CD4-positive, CD25-positive, alpha-beta regulatory T cell (primary cell): ENCODE measurements at places on chromosomes 5 and 9. TPM values are rescaled to one million over a fixed set of nuclear protein-coding genes. Genes with fewer than 3 reads are reported as not detected.

GRCh38 chr5:135810188-135810943, 24.1 kb upstream of the SLC25A48 start:
- no peak for DNase-seq

- DNase-seq = no peak
Measured at GRCh38 chr5:81393430-81393782, 528 bp downstream of the ACOT12 start.

DNA sequence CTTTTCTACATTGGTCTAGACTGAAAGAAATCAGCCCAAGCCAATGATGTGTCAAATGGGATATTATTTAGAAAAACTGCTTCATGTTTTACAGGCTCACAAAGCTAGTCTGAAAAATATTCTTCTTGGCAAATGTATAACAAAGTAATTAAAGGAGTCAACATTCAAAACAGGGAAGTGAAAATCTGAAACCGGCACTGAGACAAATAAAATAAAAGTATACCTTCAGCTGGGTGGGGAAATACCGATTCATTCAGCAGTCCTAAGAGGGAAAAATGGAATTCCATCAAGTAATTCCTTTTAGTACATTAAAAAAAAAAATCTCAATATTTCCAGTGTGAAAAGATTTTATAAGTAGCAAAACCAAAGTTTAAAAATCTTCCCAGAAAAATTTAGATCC, 259.6 kb upstream of the SLC24A2 start:
- DNase-seq = no peak

DNA sequence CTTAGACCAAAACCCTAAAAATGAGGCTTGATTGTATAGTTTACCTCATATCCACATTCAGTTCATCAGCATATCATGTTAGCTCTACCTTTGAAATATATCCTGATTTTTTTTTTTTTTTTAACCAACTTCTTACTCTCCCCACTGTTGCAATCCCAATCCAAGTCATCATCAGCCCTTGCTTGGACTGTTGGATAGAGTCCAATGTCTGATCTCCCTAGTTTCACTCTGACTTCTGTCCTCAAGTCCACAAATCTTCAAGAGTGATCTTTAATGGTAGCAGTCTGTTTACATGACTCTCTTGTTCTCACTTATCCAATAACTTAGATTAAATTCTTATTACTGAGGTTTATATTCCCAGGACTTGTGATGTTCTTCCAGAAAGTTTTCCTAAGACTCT, 30.8 kb downstream of the NAA35 start:
- no peak for DNase-seq

DNA sequence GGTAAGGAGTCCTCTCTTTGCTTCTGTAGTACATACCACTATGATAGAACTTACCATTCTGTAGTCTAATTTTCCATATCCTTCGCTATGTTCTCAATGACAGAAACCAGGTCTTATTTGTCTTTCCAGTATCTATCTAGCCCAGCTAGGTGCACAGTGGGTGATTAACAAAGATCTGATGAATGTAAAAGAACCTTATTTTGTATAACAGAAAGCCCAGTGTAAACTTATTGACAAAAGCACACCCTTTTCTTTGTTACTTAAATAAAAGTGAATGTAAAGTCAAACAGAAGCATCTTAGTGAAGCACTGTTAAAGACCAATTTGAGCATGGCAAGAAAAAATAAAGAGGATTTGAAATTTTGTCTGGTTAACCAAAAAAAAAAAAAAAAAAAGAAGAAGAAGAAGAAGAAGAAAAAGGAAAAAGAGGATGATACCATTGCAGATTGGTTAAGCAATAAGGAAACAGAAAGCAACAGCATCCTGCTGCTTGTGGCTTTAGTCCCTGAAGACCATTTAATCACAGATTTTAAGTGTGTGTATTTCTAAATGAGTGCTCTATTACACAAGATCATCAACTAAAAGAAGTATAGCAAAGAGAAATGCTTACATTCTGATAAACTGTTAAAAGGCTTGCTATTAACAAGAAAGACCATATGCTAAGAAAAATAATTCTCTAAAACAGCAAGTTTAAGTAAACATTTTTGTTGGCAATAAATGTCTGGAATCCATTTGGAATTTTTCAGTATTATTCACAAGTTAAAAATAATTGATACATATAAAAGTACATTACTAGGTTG, 21.2 kb downstream of the MEGF9 start:
- peak; percentile 22 for DNase-seq

- DNase-seq = no peak
Measured at GRCh38 chr9:19030899-19031298, 2.1 kb downstream of the SAXO1 start.

The BAAT gene
- not detected for polyA plus RNA-seq

DNA sequence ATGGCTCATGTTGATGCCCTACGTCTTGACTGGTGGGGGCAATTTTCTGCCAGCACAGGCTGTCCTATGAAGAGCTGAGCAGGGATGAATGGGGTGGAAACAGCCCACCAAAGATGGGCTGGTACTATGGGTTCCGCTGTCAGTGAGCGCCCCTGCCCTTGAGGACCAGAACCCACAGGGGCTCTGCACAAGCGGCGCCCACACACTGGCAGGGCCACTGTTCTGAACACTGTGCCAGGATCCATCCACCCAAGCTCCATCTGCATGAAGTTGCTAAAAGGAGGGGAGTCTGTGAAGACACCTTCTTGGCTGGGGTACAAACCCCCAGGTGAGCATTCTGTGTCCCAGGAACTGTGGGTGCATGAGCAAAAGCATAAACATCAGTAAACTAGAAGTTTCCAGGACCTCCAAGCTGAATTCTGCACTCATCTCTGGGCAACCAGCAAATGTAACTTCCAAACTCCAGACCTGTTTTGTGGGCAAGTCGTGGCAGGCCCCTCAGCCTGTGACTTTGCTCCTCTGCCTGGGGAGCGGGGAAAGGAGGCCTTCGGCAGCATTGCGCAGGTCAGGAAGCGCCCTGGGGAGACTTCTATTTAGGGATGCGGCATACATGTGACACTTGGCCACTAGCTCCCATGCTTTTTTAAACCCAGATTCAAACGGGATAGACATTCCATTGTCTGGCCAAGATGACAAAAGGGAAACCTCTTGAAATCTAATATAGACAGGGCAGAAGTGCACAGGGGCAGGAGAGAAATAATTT, 48.9 kb downstream of the PTPN3 start:
- no peak for DNase-seq

- no peak for DNase-seq
Measured at GRCh38 chr5:33685873-33686755, 205.7 kb downstream of the ADAMTS12 start.

The GRIA1 gene
- polyA plus RNA-seq = not detected

DNA sequence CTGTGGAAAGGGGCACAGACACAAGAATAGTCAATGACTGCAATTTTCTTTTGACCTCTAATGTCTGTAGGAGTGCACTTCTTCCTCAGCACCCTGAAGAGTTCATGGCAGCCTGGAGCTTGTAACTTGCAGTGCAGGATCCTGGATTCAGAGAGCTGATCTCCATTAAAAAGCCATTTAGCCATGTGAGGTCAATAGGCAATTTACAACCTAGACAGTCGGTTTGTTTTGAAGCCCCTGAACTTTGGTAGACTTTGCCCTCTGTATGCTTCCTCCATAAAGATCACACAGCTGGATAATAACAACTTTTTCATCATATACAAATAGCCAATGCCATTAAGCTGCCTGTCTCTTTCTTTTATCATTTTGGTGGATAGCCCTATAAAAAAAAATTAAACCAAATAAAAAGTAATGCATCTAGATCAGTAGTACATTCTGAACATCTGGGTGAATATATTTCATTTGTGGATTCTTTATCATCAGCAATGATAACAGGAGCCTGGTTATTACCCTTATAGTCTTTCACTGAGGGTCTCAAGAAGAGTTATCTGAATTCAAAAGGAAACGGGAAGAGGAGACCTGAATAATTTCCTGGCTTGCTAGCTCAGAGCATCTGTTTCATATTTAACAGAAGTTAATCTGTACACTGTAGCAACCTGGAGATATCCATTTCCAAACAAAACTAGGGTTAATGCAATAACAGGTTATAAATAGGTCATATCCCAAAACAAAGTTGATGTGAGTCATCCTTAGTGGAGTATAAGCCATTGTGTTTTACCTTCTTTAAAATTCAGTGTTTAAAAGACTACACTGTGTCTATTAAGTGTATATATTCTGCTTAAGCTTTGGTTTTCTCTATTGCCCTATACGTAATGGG, 193.8 kb upstream of the ACTBL2 start:
- no peak for DNase-seq

The ARID3C gene
- not detected for polyA plus RNA-seq

The PRUNE2 gene
- 0.28 TPM for polyA plus RNA-seq

The ERP44 gene
- 35.7 TPM for polyA plus RNA-seq

GRCh38 chr5:143488381-143488780, 84.9 kb upstream of the NR3C1 start:
- no peak for DNase-seq

DNA sequence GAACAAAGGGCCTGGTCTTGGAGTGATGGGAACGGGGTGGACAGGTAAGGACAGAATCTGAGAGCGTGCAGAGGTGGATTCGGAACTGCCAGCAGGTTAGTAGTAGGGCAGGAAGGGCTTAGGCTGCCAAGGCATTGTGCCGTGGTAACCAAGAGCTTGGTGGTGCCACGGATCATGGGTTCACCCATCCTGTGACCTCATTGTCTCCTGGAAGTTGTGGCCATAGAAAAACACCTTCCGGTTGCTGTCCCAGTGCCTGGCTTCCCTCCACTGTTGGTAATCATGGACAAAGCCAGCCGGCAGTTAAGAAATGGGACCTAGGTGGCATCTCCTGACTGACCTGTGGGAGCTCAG, 42.5 kb upstream of the CFAP157 start:
- no peak for DNase-seq

DNA sequence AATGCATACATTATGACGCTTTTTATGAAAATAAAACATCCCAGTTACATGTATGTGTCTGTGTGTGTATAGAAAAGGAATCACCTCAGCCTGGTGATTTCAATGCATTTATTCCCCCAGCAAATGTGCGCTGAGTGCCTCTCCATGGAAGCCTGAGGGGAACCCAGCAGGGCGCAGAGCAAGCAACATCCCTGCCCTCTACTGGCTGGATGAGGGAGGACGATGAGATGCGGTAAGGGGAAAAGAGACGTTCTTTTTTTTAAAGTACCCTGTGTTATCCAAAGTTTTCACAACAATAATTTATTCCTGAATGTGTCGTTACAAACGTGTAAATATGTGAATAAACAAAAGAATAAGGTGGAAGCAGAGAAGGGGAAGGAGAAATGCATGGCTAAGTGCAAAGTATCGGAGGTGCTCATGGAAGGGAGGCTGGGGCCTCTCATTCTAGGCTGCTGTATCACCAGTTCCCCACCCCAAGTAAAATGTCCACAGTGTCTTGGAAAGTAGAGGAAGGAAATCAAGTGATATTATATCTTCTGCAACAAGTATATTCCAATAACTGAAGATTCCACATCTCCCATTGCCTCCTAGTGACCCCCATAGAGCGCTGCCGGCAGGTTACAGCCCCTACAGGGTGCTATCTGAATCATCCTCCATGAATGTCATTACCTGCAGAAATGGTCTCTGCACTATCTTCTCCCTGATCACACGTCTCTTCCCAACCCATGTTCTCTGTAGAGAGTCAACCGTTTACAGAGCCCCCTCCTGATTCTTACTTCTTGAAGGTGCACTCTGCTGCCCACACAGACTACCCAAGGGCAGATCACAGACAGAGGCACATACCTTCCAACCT, 13.0 kb upstream of the ABLIM3 start:
- no peak for DNase-seq

The MARCOL gene
- polyA plus RNA-seq = not detected
